ENCODE measurements at places on chromosomes 1 and 21. TPM values are rescaled to one million over a fixed set of nuclear protein-coding genes. Genes with fewer than 3 reads are reported as not detected.

DNA sequence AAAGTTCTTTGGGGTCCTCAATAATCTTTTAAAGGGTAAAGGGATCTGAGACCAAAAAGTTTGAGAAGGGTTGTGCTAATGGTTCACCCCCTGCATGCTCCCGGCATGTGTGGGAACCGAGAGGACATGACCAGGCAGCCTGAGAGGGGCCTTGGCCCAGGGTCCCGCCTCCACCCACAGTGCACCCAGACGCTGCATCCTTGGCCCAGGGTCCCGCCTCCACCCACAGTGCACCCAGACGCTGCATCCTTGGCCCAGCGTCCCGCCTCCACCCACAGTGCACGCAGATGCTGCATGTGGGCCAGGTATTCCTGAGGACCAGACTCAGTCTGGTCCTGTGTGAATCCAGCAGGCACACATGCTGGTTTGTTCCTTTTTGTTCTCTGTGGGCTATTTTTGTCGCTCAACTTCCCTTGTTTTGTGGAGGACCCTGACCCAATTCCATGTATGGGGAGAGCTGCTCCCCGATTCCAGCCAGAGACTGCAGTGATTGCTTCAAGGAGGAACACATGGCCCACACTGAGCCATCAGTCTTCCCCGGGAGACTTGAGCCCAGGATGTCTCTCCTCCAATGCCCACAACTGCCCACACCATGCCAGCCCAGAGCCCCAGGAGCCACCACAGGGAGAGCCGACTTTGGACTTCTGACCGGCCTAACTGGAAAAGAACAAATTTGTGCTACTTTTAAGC, 3.5 kb downstream of the NPHP4 start:
- no peak for DNase-seq

GRCh38 chr1:68506386-68506785, 9.5 kb upstream of the DEPDC1 start:
- no peak for DNase-seq

GRCh38 chr1:179021873-179022272, 3.8 kb upstream of the FAM20B start:
- no peak for DNase-seq

GRCh38 chr1:58726581-58726980, 26.7 kb upstream of the MYSM1 start:
- no peak for DNase-seq

DNA sequence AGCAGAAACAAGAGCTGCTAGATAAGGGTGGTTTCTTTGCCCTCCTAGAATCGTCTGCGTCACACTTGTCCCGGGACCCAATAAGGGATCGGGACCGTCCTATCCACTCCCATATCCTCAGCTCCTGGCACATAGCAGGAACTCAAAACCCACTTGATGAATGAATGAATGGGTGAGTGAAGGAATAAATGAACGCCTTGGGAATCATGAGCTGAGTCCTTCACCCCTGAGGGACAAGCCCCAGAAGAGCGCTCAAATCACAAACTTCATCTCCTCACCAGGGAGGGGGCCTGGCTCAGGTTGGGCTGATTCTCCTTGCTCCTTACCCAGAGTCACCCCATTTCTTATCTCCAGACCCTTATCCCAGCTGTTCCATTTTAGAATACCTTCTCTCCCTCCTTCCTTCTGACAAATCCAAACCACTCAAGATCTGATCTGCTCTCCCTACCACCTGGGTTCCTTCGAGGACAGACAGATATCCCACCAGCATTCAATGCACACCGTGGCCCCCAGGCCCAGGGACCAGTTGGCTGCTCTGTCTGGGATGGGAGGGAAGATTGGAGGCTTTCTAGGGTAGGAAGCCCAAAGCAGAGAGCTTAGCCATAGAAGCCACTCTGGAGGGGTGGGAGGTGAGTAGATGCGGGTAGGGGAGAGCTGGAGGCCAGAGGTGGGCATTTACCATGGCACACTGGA, 643 bp upstream of the MOB3C start:
- peak; percentile 30 for DNase-seq

GRCh38 chr1:108512239-108513043, 47.5 kb upstream of the EEIG2 start:
- DNase-seq: peak; percentile 31

- DNase-seq: no peak
Observed at GRCh38 chr21:25169370-25169769, 437.9 kb downstream of the MRPL39 start.

GRCh38 chr1:1434131-1434823, 1.2 kb upstream of the VWA1 start:
- DNase-seq: no peak

GRCh38 chr1:2152954-2153353, 41.6 kb downstream of the FAAP20 start:
- DNase-seq: no peak

- peak; percentile 67 for DNase-seq
Observed at GRCh38 chr1:43147625-43148327, 24.3 kb downstream of the EBNA1BP2 start.

GRCh38 chr1:55747408-55747841, 532.3 kb upstream of the USP24 start:
- DNase-seq: no peak

DNA sequence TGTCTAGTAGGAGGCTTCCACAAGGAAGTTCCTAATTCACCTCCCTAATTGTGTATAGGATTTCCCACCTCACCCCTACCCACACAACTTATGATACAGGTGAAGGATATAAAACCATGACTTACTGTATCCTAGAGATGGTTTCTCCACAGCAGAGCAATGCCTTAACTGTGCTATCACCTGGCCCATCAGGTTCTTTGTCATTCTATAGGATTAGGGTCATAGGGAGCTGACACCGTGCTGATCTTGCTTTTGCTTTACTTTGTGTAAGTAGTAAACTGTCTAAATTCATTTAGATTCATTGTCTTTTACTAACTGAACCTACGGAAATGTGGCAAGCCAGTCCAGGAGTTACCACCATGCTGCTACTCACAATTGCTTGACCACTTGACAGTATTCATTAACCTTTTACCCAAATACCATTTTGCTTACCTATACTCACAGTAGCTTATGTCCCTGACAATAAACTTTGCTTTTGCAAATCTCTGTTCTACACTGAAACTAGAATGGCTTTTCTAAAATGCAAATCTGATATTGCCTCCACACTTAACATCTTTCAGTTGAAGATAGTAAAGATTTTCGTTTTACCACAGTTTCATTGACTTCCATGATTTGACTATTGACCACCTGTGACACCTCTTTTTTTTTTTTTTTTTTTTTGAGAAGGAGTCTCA, 147.6 kb downstream of the IFI44 start:
- no peak for DNase-seq

- DNase-seq: no peak
Observed at GRCh38 chr1:31717341-31717740, 13.5 kb upstream of the COL16A1 start.

GRCh38 chr1:182598296-182598695, 5.9 kb downstream of the RGS16 start:
- DNase-seq: no peak

DNA sequence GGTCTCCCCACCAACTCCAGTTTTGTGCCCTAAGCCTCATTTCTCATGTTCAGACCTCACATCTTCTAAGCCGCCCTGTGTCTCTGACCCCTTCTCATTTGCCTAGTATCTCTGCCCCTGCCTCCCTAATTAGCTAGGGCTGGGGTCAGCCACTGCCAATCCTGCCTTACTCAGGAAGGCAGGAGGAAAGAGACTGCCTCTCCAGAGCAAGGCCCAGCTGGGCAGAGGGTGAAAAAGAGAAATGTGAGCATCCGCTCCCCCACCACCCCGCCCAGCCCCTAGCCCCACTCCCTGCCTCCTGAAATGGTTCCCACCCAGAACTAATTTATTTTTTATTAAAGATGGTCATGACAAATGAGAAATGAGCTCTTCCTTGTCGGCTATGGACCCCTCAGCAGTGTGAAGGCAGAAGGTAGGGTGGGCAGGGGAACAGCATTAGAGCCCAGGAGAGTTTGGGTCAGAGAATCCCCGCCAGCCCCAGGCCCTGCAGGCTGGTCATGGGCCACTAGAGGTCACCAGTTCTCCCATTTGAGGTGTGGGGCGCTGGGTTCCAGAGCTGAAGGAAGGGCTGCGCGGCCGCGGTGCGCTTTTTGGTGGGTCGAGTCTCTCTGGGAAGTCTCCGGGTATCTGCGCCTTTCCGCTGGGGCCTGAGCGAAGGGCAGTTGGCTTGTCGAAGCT, 11.5 kb downstream of the ADAMTSL4 start:
- peak; percentile 93 for DNase-seq

- no peak for DNase-seq
Observed at GRCh38 chr1:244028701-244029100, 22.4 kb upstream of the ZBTB18 start.

GRCh38 chr21:35386491-35387079, 337.5 kb upstream of the RUNX1 start:
- DNase-seq: peak; percentile 25

GRCh38 chr1:29490204-29490934, 254.0 kb downstream of the PTPRU start:
- DNase-seq: no peak

DNA sequence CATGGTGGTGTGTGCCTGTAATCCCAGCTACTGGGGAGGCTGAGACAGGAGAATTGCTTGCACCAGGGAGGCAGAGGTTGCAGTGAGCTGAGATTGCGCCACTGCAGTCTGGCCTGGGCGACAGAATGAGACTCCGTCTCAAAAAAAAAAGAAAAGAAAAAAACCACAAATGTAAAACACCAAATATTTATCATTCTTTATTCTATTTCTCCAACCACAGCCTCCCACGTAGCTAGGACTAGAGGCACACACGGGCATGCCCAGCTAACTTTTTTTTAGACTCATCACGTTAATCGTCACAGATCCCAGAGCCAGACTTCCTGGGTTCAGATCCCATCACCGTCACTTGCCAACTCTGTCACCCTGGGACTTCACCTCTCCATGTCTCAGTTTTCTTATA, 13.5 kb downstream of the DNAJC16 start:
- DNase-seq: no peak

GRCh38 chr1:32232558-32233304, 10.5 kb downstream of the EIF3I start:
- no peak for DNase-seq

DNA sequence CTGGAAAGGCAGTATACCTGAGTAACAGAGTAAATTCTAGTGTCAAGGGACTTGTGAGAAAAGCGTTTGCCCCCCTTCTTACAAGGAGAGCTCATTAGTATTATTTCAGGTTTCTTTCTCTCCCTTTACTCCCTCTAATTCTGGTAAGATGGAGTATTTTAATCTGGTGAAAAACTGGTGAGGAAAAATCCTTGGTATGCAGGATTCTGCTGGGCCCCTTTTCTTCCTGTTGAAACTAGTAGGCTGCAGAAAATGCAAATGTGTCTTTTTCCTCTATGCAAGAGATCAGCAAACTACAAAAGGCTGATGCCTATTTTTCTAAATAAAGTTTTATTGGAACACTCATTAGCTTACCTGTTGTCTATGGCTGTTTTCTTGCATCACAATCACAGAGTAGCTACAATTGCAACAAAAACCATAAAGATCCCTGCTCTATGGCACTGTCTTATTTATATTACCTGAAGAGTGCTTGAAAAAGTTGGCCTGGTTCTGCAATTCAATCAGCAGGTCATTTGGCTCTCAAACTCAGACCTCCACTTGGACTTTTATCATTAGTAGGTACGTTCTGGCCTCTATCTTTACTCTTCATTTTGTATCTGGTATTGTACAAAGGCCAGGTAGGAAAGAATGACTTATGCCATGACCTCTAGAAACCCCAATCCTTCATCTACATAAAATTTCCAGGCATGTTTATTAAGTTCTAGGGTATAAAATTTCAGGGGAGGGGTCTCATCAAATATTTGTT, 109.6 kb downstream of the AKT3 start:
- DNase-seq: no peak

DNA sequence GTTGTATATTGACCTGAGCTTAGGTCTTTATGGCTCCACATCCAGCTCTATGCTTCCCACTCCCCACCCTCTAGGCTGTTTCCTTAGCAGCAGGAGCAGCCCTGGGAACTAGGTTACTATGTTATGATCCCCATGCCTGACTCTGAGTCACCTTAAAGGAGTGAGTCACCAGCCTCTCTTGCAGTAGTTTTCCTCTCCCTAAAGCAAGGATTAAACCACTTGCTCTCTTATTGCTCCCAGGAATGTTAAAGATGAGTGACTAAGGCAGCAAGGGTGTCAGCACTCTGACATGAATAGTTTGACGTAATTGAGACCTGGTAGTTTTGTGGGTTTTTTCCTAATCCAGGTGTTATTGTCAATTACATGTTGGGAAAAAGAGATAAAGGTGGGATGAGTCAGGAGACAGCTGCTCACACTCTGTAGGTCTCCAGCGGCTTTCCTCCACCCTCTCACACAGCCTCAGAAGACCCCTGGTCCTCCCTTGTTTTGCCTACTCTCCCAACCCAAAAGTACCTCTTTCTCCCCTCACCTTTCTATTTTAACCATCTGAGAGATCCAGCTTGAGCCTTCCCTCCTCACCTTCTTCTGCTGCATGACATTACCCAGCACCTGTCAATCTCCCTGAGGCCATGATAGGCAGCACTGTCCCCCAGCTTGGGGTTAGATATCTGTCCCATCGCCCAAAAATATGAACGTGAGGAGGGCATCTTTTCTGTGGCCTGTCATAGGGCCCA, 369.1 kb upstream of the VAMP3 start:
- no peak for DNase-seq

- DNase-seq: no peak
Observed at GRCh38 chr1:220734571-220735326, 13.4 kb upstream of the MTARC2 start.

- no peak for DNase-seq
Observed at GRCh38 chr1:230768903-230769570, 21.8 kb downstream of the CAPN9 start.

- peak; percentile 42 for DNase-seq
Observed at GRCh38 chr1:26281971-26282370, 2.1 kb downstream of the SH3BGRL3 start.

GRCh38 chr1:58648842-58649241, 51.0 kb downstream of the MYSM1 start:
- no peak for DNase-seq

DNA sequence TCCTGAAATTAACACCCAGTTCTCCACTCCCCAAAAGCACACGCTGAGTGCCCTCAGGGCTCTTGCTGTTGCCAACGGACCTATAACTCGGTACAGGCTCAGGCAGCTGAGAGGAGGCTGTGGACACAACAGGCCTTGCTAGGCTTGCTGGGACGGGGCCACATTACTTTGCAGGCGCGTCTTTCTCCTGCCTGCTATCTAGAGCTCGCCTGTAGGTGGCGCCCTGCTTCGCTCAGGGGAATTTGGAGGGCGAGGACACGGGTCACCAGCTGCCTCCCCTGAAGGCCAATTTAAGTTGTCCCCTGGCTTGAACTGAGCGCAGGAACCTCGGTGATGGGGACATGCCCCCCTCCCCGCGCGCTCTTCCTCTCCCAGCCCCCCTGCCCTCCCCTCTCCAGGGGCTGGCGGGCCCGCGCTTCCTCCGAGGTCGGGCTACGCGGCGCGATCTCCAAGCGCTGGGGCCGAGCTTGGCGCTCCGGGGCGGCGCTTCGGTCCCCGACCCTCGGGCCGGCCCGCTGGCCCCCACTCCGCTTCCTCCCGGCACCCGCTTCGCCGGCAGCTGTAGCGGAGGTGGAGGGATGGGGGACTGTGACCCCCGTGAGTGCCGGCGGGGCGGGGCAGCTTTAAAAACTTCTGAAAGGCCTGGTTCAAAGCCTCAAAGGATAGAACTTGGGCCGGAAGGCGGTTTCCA, 32.4 kb upstream of the NFIA start:
- peak; percentile 79 for DNase-seq

The NTRK1 gene
- 28.0 TPM for total RNA-seq

The PGLYRP3 gene
- total RNA-seq: not detected

The EFHD2 gene
- total RNA-seq: 64.3 TPM

The BEND5 gene
- total RNA-seq: not detected

The CELF3 gene
- not detected for total RNA-seq

The C8B gene
- not detected for total RNA-seq

The ZNF697 gene
- 10.6 TPM for total RNA-seq

The LRIF1 gene
- total RNA-seq: 52.2 TPM

The RCAN3 gene
- total RNA-seq: 0.42 TPM

The IGSF5 gene
- not detected for total RNA-seq

Data from K562 (cell line).